Aorta (tissue), 5 donors: ENCODE measurements at places on chromosomes 6 and 20. TPM values are rescaled to one million over a fixed set of nuclear protein-coding genes. Genes with fewer than 3 reads are reported as not detected.

The DZANK1 gene
- total RNA-seq = 2.3 TPM

GRCh38 chr6:17125407-17125806, 23.6 kb downstream of the STMND1 start:
- DNase-seq = no peak
- H3K27me3 ChIP-seq = no peaks in the 10 kb centered on the region
- H3K4me1 ChIP-seq = no peaks in the 10 kb centered on the region
- no peak overlapping the region for H3K4me3 ChIP-seq
- H3K36me3 ChIP-seq = no peaks in the 10 kb centered on the region

DNA sequence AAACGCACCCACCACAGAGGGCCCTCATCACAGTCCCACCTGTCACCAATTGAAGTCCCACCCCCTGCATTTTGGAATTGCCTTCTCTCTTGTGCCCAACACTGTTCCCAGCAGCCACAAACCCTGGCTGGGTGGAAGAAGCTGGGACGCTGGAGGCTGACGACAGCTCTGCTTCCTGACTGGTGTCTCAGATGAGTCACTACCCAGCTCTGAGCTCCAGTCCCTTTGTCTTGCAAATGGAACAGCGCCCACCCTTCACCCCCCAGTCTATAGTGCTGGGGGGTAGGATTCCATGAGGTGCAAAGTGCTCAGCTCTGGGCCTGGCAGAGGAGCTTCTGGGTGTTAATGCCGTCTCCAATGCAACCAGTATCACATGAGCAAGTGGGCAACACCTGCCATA, 85.3 kb downstream of the DLGAP4 start:
- no peak for DNase-seq
- no peak overlapping the region for H3K27ac ChIP-seq
- H3K4me1 ChIP-seq = no peaks in the 10 kb centered on the region
- no peaks in the 10 kb centered on the region for H3K36me3 ChIP-seq
- no peak overlapping the region for H3K4me3 ChIP-seq

DNA sequence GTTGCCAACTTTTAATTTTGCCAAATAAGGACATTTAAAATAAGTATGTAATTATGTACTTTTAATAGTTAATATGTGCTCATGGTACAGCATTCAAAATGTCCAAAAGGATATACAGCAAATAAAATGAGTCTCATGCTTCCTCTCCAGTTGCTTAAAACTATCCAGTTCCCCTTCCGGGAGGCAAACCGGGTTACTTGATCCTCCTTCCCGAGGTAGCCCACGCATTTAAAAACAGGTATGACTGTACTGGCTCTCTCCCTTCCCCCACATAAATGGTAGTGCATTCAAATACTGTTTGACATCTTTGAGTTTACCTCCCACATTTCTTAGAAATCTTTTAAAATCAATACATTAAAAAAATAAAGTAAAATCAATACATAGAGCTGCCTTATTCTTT, 66.4 kb downstream of the PHF20 start:
- no peaks in the 10 kb centered on the region for H3K36me3 ChIP-seq
- DNase-seq = no peak
- no peak overlapping the region for H3K4me3 ChIP-seq
- H3K27ac ChIP-seq = no peak overlapping the region
- H3K27me3 ChIP-seq = no peaks in the 10 kb centered on the region

The ALDH8A1 gene
- total RNA-seq = 1.6 TPM

The KIF3B gene
- total RNA-seq = 26.6 TPM

DNA sequence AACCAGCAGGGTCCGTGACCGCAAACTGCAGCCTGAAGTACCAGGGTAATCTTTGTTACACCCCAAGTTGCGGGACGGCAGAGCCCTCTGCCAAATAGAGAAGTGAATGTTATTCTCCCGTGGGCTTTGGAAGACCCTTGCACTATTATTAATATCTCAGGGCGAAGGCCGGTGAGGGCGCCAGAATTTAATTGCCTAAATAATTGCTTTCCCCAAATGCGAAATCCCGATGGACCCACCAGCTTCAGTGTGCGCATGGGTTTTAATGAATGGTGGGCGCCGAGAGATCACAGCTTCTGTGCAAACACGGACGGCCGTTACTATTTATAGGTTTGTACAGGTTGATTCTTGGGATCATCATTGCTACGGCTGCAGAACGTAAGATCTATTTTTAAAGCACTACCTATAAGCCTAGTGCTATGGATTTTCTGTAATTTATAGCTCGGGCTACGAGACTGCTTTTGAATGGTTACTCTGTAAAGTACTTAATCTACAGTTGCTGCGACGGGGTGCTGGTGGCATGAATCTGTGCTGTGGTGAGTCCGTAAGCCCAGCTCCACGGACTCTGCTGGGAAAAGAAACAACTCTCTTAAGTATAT, 15.2 kb upstream of the PHACTR3 start:
- no peaks in the 10 kb centered on the region for H3K36me3 ChIP-seq
- no peaks in the 10 kb centered on the region for H3K27me3 ChIP-seq
- H3K27ac ChIP-seq = no peak overlapping the region

The TOP1 gene
- 30.1 TPM for total RNA-seq

GRCh38 chr6:106568530-106568929, 60.8 kb downstream of the RTN4IP1 start:
- DNase-seq = no peak
- H3K4me1 ChIP-seq = no peaks in the 10 kb centered on the region
- no peak overlapping the region for H3K27ac ChIP-seq
- H3K4me3 ChIP-seq = no peak overlapping the region
- H3K36me3 ChIP-seq = peaks cover 2% of the 10 kb centered on the region

DNA sequence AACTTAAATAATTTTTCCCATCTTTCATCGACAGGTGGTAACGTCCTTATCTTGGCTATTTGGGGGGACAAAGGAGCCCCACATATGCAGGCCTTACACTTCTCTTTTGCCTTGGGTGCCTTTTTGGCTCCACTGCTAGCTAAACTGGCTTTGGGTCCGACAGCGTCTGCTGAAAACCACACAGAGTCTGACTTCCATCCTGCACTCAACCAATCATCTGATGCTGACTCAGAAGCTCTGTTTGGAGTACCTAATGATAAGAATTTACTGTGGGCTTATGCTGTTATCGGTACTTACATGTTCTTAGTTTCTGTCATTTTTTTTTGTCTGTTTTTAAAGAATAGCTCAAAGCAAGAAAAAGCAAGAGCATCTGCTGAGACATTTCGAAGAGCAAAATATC, 178.5 kb downstream of the SLC16A10 start:
- no peaks in the 10 kb centered on the region for H3K27me3 ChIP-seq
- no peak overlapping the region for H3K4me3 ChIP-seq
- no peak overlapping the region for H3K27ac ChIP-seq
- DNase-seq = no peak
- H3K4me1 ChIP-seq = no peaks in the 10 kb centered on the region

DNA sequence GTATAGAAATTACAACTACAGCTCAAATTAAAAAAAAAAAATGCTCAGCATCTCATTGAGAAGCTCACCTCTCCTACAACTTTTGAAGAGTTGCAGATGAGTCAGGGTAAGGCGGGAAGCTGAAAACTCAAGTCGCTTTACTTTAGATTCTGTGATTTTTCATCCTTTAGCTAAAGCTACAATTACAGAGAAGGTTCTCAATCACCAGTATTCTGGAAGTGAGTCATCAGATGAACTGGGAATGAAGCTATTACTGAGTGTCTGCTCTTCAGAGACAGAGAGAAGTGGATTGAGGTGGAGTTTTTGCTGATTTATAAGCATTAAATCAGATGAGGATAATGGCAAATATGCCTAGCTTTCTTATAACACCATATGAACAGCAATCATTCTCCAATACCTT, 91.9 kb downstream of the TFAP2A start:
- no peak for DNase-seq
- H3K36me3 ChIP-seq = no peaks in the 10 kb centered on the region
- H3K4me1 ChIP-seq = no peaks in the 10 kb centered on the region
- no peak overlapping the region for H3K4me3 ChIP-seq

- H3K4me3 ChIP-seq = no peak overlapping the region
- no peak overlapping the region for H3K27ac ChIP-seq
- peaks cover 4% of the 10 kb centered on the region for H3K4me1 ChIP-seq
- no peaks in the 10 kb centered on the region for H3K27me3 ChIP-seq
- no peaks in the 10 kb centered on the region for H3K36me3 ChIP-seq
Measured at GRCh38 chr20:13857304-13857703, 72.5 kb downstream of the NDUFAF5 start.

DNA sequence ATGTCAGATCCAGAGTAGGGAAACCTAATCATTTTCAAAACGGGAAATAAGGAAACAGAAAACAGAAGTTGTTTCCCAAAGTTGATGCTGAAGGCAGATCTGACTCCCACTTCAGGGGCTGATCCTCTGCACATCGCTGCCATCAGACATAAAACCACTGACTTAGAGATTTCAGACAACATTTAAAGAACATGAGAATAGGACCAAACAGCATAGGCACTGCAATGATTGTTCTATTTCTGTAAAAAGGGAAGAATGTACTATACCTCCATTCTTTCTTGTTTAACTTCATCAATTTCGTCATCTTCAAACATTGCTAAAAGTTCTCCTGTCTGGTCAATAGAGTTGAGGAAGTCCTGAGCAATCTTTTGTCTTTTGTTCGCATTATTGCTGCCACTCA, 324.7 kb upstream of the RUNX2 start:
- H3K36me3 ChIP-seq = no peaks in the 10 kb centered on the region
- no peak for DNase-seq
- H3K27me3 ChIP-seq = no peaks in the 10 kb centered on the region
- no peak overlapping the region for H3K27ac ChIP-seq

GRCh38 chr6:91982559-91982958, 1395.7 kb upstream of the MAP3K7 start:
- no peaks in the 10 kb centered on the region for H3K4me1 ChIP-seq
- H3K4me3 ChIP-seq = no peak overlapping the region
- H3K27ac ChIP-seq = no peak overlapping the region

The LY6G6F gene
- total RNA-seq = not detected

- H3K4me1 ChIP-seq = no peaks in the 10 kb centered on the region
- no peak overlapping the region for H3K4me3 ChIP-seq
- DNase-seq = peak; percentile 82
- H3K36me3 ChIP-seq = no peaks in the 10 kb centered on the region
Measured at GRCh38 chr20:58233881-58234528, 5.6 kb upstream of the ANKRD60 start.
